Endothelial cell of coronary artery (primary cell): ENCODE measurements at places on chromosomes 16 and 17. TPM values are rescaled to one million over a fixed set of nuclear protein-coding genes. Genes with fewer than 3 reads are reported as not detected.

Gene PRAC1
- not detected in 2 replicates for total RNA-seq

Gene PLCD3
- total RNA-seq: 8.5 and 15.6 TPM in 2 replicates

Gene OR1F1
- total RNA-seq: 0.18 TPM in 1 of 2 replicates, not detected in the other

Gene GRAPL
- 15.2 and 40.6 TPM in 2 replicates for total RNA-seq

Gene KRT33B
- not detected in 2 replicates for total RNA-seq

Gene PRRT2
- 0.27 and 0.56 TPM in 2 replicates for total RNA-seq

Gene TMEM114
- not detected in 2 replicates for total RNA-seq

Gene KRTAP3-2
- total RNA-seq: not detected in 2 replicates

Gene GNAO1
- under 0.01 TPM in 1 of 2 replicates, not detected in the other for total RNA-seq

Gene WFIKKN2
- total RNA-seq: not detected in 2 replicates

Gene PPY
- not detected in 2 replicates for total RNA-seq

Gene MMP28
- total RNA-seq: 3.8 TPM in 2 replicates

Gene RPH3AL
- 2.8 and 7.5 TPM in 2 replicates for total RNA-seq

Gene UNC119
- total RNA-seq: 17.1 and 20.6 TPM in 2 replicates

Gene SOX15
- total RNA-seq: 0.09 and 0.28 TPM in 2 replicates

Gene NPIPB13
- 0.94 and 1.3 TPM in 2 replicates for total RNA-seq

Gene MLX
- total RNA-seq: 24.9 and 33.0 TPM in 2 replicates

Gene TEKT3
- not detected in 2 replicates for total RNA-seq

Gene ABCA9
- 2.4 and 4.4 TPM in 2 replicates for total RNA-seq

Gene TSPOAP1
- total RNA-seq: not detected in 2 replicates

Gene TSNAXIP1
- 0.85 and 0.90 TPM in 2 replicates for total RNA-seq

Gene NXN
- total RNA-seq: 20.0 and 28.9 TPM in 2 replicates

Gene PIK3R6
- total RNA-seq: not detected in 2 replicates

Gene HOXB6
- 1.3 and 2.8 TPM in 2 replicates for total RNA-seq

Gene TMEM106A
- total RNA-seq: 1.3 and 2.0 TPM in 2 replicates

Gene TOP3A
- 17.6 and 19.9 TPM in 2 replicates for total RNA-seq

Gene DDX5
- total RNA-seq: 430 and 665 TPM in 2 replicates

Gene TM4SF5
- not detected in 2 replicates for total RNA-seq

Gene ARHGAP44
- 0.18 and 0.28 TPM in 2 replicates for total RNA-seq
